Uterine smooth muscle cell (primary cell): ENCODE measurements at places on chromosomes 1 and 21. TPM values are rescaled to one million over a fixed set of nuclear protein-coding genes. Genes with fewer than 3 reads are reported as not detected.

The TPRG1L gene
- 23.8 and 24.7 TPM in 2 replicates for total RNA-seq

The MACO1 gene
- 15.5 and 18.9 TPM in 2 replicates for total RNA-seq

The FCRLB gene
- total RNA-seq = 9.0 and 16.6 TPM in 2 replicates

The HSD3B1 gene
- not detected in 2 replicates for total RNA-seq

The PDPN gene
- total RNA-seq = 1.5 and 15.9 TPM in 2 replicates

The APCS gene
- not detected in 2 replicates for total RNA-seq
